Activated effector memory CD4-positive, alpha-beta T cell treated with anti-CD3 and anti-CD28 coated beads, Interleukin-2, amount 50 U/mL, for 16 hours (primary cell): ENCODE measurements at places on chromosomes 2 and 18.
A peak's percentile ranks its signal among the peaks of the same experiment; 100 is the strongest.

DNA sequence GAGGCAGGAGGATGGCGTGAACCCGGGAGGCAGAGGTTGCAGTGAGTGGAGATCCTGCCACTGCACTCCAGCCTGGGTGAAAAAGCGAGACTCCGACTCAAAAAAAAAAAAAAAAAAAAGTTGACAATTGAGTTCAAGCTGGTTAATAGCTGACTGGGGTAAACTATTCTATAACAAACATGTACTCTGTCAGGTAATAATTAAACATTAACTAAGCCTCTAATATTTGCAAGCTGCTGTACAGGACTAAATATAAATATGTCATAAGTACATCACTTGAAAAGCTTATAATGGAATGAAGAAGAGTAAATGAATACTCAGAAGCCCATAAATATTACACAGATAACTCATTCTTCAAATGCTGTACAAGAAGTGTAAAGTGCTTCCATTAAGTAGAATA, 190.4 kb upstream of the CRIM1 start:
- no peak for DNase-seq

DNA sequence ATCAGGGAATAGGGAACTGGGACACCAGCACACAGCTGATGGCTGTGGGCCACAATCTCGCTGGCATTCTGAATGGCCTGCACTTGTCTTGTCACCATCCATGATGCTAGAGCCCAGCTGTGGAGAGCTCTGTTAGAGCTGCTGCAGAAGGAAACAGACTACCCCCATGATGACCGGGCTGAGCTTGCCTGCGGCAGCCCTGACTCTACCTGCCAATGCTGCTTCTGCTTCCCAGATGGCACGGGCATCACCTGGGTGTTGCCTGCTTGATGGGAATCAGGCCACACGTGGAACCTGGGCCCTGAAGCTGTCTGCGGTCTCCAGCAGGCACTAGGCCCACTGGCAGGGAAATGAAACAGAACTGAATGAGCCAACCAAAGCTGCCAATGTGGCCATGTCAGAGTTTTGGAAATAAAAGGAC, 11.2 kb upstream of the DAW1 start:
- no peak for DNase-seq

GRCh38 chr2:70851704-70852103, 16.1 kb upstream of the CD207 start:
- no peak for DNase-seq

DNA sequence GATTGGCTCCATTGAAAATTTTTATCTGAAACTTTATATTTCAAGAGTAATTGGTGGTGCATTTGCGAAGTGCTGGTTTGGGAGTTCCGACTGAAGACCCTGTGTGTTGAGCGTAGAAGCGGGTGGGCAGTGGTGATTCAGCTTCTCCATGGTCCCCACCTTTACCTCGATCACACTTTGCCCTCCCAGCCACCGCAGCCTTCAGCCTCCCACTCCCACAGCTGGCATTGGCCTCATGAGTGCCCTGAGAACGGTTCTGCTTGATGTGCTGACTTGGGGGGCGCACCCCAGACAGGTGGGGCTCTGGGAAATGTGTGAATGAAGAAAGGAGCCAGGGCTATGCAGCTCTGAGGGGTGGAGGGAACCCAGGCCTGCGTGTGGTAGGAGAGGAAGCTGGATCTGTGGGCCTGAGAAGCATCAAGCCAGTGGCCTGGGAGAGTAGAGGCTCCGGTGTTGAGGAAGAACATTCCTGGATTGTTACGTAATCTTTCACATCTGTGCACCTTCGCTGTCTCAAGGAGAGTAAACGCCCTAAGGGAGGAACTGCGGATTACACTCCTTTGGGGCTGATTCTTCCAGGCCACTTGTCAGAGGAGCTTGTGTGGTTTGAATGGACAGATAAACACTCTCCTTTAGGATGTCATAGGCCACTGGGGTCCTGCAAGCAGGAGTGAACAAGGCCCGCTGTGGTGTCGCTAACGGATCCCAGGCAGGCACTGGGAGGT, 83.8 kb downstream of the NPAS2 start:
- no peak for DNase-seq

GRCh38 chr2:235215248-235215647, 263.4 kb downstream of the SH3BP4 start:
- DNase-seq, result no peak

DNA sequence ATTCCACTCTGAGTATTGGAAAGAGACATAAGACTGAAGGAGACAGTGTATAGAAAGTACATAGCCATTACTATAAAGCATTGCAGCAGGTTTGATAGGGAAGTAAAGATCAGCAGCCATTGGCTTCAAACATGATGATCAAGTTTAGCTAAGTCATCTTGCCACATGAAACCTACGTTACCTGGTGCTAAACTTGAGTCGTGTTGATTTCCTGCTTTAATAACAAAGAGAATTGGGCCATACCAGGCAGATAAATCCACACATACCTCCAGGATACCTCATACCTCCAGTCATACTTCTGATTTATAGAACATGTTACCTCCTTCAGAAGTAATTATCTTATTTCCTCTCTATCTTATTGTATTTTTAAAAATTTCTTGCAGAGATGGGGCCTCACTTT, 10.3 kb upstream of the KYNU start:
- DNase-seq, result no peak

DNA sequence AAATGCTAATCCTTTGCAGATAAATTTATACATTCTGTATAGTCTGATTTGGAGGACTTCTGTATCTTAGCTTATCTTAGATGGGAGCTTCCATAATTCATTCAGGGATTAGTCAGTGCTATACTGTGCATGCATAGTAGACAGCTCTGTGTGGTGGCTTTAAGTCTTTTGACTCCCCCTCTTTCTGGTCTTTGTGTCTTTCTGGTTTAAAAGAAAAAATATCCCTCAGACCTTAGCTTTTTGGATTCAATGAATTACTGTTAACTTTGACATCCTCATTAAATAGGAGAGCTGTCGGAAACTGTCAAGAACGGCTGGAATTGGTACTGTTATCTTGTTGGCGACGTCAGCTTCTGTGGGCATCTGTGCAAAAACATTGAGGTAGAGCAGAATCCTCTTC, 130.4 kb downstream of the SPTBN1 start:
- no peak for DNase-seq

DNA sequence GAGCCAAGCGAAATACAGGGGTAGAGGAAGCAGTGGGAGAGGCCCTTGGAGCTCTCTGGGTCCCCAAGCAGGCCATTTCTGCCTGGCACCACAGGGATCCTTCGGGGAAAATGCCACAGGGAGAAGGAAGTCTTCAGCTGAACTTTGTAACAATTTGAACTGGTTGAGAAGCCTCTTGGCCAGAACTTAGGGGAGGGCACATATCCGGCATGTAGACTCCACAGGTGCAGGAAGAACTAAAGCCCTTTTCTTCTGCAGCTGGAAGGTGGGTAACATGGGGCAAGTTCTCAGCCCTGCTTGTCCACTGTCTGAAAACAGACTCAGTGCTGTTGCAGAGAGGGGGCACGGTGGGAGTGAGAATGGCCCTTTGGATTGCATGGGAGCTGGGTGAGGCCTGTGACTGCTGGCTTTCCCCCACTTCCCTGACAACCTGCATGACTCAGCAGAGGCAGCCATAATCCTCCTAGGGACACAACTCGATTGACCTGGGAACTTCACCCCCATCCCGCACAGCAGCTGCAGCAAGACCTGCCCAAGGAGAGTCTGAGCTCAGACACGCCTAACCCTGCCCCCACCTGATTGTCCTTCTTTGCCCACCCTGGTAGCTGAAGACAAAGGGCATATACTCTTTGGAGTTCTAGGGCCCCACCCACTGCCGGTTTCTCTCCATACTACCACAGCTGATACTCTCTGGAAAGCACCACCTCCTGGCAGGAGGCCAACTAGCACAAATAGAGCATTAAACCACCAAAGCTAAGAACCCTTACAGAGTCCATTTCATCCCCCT, 101.6 kb upstream of the FAM136A start:
- no peak for DNase-seq

DNA sequence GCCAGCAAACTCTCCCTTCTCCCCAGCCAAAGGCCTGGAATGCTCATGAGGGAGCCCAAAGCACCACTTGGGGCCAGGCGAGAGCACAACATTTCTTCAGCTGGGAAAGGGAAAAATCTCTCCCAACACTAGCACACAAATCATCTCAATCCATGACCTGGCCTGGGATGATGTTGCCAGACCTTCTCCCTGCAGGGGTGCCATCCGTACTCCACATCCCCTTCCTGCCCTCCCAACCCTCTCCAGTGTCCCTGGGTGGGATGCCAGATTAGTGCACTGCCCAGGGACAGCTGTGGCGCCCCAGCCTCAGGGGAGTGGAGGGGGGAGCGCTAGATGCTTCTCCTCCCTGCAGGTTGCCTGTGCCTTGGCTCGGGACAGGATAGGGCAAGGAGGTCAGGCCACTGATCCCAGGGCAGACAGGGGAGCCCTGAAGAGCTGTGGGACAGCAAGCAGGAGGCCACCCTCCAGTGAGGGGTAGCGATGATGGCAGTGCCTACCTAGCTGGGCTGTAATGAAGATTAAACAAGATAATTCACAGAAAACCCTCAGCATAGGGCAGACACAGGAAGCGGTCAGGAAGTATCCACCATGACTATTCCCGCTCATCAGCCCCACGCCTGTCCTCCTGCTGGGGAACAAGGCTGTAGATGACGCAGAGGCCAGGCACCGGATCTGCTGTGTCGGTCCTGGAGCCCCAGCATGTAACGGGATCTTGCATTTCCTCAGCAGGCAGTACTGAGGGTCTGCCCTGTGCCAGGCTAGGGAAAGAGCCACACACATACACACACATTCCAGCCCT, 31.1 kb downstream of the SERTAD2 start:
- DNase-seq, result peak; percentile 46

- DNase-seq, result no peak
These were observed 56.4 kb downstream of the FAM168B start for GRCh38 chr2:131036696-131037397.

- no peak for DNase-seq
These were observed 979 bp downstream of the LONRF2 start for GRCh38 chr2:100321179-100321865.

DNA sequence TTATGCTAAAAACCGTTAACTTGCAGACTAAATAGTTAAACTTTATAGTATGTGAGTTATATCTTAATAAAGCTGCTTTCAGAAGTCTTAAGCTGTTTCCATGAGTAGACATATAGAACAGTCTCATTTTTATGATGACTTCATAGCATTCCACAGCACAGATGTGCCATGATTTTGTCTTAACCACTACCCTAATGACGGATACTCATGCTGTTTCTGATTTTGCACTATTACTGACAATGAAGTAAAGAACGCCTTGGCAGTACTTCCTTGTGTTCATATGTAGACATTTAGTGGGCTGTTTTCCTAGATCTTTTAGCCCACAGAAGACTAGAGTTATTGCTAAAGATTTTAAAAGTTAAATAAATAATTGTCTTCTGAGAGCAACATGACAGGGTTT, 175.6 kb upstream of the RAB6C start:
- no peak for DNase-seq

DNA sequence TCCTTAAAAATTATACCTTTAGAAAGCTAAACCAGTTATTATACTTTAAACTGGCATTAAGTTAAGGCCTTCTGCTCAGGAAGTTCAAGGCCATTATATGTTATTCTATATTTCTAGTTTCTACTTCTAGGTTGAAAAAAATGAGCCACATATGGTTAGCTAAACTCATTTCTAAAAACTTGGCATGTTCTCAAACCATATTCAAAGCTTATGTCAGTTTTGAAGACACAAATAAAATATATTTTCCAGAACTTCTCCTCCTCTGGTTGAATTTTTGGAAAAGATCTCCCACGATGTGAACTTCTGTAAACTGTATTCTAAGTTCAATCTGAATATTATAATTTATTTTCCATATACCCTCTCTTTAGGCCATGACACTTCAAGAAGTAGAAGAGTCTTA, 103.5 kb downstream of the NYAP2 start:
- DNase-seq, result no peak

GRCh38 chr18:77160515-77160914, 27.9 kb upstream of the MBP start:
- no peak for DNase-seq

DNA sequence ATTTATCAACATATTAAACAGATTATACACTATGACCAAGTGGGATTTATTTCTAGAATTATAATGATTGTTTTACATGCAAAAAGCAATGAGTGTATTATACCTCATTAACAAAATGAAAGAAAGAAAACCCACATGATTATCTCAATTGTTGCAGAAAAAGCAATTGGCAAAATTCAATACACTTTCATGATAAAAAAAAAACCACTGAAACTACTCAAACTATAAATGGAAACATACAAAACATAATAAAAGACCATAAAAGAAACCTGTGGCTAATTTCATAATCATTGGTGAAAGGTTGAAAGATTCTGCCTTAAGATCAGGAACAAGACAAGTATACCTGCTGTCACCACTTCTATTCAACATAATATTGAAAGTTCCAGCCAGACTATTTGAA, 325.9 kb downstream of the AKAIN1 start:
- no peak for DNase-seq

- no peak for DNase-seq
These were observed 177.7 kb downstream of the DIS3L2 start for GRCh38 chr2:232139171-232139594.

GRCh38 chr2:181858600-181858999, 32.9 kb upstream of the ITPRID2 start:
- DNase-seq, result no peak

DNA sequence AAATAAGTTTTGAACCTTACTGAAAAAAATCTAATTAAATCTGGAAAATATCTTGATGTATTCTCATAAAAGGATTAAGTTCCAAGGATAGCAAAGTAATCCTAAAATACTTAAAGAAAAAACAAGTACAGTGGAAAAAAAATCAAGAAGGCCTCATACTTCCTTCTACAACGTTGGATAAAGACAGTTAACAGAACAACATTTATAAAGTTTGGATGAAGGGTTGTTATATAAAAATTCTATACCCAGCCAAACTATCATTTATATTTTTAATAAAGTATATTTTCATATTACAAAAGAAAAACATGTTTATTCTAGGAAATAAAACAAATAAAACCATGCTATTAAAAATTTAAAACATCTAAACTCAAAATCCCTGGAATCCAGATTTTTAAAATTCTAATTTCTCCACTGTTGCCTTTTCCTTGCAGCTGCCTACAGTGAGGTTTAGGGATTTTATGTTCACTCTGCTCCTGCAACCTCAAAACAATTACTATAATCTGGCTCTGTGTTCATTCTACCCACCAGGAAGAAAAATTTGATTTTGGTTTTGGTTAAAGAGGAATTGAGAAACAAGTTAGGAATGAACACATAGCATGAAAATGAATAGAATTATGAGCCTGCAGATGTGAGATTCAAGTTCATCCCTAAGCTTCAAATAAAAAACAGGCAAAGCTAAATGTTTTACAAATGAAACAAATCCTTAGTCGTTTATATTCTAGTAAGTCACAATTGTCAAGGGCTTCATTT, 142.8 kb downstream of the LPIN1 start:
- no peak for DNase-seq

- DNase-seq, result no peak
These were observed 94.7 kb downstream of the ANKRD44 start for GRCh38 chr2:197215748-197216360.

GRCh38 chr2:152920846-152921245, 202.4 kb downstream of the ARL6IP6 start:
- no peak for DNase-seq
